ENCODE measurements at places on chromosomes 1 and 21. TPM values are rescaled to one million over a fixed set of nuclear protein-coding genes. Genes with fewer than 3 reads are reported as not detected.

HSD3B2 gene
- not detected for total RNA-seq

ADAMTS5 gene
- 5.8 TPM for total RNA-seq

AQP10 gene
- total RNA-seq = not detected

NTMT2 gene
- total RNA-seq = not detected

SLX9 gene
- 7.3 TPM for total RNA-seq

SPSB1 gene
- total RNA-seq = 1.6 TPM
